Activated CD4-positive, alpha-beta T cell treated with anti-CD3 and anti-CD28 coated beads for 24 hours (primary cell): ENCODE measurements at places on chromosomes 5 and 9.

GRCh38 chr9:81771571-81771970 is 82.2 kb upstream of the TLE1 start:
- no peak for DNase-seq

DNA sequence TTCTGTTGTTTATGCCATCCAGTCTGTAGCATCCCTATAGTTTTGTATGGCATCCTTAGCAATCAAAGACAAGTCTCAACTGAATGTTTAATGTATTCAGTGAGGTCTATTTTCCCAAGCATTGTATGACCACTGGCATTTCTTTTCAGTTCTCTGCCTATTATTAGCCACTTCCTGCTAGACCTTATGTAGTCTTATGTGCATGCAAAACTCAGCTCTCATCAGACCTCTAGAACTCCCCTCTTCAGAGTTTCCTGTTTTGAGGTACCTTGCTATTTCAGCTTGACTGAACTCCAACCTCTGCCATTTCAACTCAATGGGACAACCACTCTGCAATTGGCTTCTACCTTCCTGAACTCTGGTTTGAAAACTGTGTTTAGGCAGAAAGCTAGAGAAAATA is 113.2 kb downstream of the SLC25A46 start:
- DNase-seq, result no peak

DNA sequence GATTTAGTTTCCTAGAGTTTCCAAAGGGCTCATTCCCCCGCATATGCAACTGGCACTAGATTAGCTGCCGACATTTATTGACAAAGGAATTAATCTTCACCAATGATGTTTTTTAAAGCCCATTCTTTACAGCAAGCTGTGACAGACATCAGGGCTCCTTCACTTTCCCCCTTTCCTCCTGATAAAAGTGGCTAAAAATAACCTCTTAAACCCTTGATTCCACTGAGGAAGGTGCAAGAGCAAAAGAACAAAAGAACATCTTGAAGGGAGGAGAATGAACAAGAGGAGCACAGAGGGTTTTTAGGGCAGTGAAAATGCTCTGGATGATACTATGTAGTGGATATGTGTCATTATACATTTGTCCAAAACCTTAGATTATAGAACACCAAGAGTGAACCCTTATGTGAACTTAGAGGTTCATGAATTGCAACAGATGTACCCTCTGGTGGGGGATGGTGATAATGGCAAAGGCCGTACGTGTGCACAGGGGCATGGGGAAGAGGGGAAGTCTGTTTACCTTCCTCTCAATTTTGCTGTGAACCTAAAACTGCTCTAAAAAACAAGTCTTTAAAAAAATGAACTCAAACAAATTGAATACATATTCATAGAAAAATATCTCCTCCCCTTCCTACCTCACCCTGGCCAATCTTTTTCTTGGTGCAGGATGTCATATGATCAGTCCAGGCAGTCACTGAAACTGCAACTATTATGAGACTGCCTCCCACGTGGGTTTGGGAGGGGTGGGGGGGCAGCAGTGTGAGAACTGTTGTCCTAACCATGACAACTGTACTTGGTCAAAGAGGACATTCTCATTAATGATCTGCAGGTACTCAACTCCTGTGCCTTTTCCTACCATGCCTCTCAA is 83.0 kb downstream of the MARCHF3 start:
- no peak for DNase-seq

- DNase-seq, result no peak
Observed at GRCh38 chr5:180628211-180628610, 21.2 kb downstream of the FLT4 start.

DNA sequence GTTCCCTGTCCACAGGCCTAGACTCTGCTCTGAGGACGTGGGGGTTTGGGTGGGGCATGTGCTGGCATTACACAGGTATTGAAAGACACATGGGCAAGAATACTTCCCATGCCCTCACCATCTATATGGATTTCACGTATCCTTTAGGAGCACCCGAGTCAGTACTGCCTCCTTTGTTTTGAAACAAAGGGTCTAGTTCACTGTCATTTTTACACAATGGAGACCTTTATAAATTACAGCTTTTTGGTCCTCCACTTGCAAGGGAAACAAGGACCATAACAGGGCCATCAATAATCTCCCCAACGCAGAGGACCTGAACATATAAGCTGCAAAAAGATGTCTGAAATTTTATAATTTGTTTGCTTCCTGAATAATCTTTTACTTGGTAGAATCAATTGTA is 24.9 kb upstream of the CRHBP start:
- no peak for DNase-seq

- DNase-seq, result no peak
Observed at GRCh38 chr5:138610415-138610917, 35.3 kb upstream of the HSPA9 start.

GRCh38 chr5:137205231-137206027 is 293.7 kb downstream of the SPOCK1 start:
- no peak for DNase-seq

- DNase-seq, result no peak
Observed at GRCh38 chr5:94501365-94501764, 117.0 kb downstream of the KIAA0825 start.

GRCh38 chr5:145449794-145450193 is 385.3 kb downstream of the PRELID2 start:
- no peak for DNase-seq

GRCh38 chr5:65047225-65047624 is 278.5 kb downstream of the CWC27 start:
- no peak for DNase-seq

GRCh38 chr5:113047234-113047633 is 70.6 kb downstream of the DCP2 start:
- no peak for DNase-seq

GRCh38 chr9:118446943-118447639 is 742.9 kb downstream of the TLR4 start:
- no peak for DNase-seq

DNA sequence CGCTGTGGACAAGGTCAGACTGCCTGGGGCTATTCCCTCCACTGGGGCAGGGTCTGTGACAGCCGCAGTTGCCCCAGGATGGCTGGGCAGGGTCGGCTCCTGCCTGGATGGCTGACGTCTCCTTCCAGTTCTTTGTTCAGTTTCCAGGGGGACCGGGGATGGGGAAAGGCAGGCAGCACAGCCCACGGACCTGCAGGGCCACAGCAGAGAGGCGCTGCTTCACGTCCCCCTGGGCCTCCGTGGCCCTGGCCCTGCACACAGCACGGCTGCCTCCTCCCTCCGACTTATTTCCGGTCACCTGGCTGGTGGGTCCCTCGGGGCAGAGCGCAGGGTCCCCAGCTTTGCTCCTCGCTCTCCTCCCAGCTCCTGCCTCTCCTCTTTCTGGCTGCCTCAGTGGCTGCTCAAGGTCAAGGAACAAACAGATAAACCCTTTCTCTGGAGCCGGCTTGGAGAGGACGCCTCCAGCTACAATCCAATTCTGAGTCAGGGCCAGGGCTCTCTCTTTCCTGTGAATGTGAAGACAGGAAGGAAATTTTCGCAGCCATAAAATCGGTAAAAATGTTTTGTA is 169.7 kb downstream of the C9orf50 start:
- no peak for DNase-seq

GRCh38 chr9:20563917-20564316 is 58.4 kb downstream of the MLLT3 start:
- DNase-seq, result no peak

GRCh38 chr5:134511796-134512660 is 13.4 kb upstream of the JADE2 start:
- no peak for DNase-seq

- no peak for DNase-seq
Observed at GRCh38 chr9:95092262-95093072, 225.0 kb downstream of the FANCC start.

DNA sequence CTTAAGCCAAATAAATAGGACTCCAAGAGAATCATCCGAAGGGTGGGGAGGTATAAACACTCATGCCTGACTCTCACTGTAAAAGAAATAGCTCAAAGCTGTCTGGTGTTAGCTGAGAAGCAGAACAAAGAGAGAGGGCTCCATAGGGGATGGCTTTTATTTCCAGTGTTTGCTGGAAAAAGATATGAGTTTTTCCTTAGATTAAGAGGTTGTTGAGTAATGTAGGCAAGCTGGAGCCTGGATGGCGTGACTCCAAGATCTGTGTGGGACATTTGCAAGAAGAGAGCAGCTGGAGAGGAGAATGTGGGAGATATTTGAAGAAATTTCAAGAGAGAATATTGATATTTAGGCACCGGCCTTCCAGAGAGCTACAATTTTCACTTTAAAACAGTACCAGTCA is 793.7 kb upstream of the RGMB start:
- DNase-seq, result no peak

DNA sequence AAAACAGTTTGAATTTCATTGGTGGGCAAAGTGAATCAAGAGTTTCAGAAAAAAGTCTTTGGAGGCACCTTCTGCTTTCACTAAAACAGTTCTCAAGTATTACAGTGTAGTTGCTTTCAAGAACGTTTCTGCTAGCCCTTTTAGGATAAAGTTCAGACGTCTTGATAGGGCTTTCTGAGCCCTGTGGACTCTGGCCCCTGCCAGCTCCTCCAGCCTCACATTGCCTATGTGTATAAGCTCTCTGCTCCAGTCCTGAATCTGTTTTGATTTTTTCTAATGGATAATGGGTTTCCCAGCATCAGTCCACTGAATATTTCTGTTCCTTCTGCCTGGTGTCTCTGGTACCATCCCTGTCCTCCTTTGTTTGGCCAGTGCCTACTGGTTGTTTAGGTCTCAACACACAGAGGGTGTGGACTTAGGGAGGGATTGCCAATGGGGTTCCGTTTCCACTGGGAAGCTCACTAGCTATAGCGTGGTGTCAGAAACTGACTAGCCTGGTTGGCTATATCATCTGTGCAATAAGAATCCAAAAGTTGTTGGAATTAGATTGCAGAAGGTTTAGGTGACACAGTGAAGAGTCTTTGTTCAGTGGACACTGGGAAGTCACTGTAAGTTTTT is 26.4 kb downstream of the ARHGAP26 start:
- no peak for DNase-seq

DNA sequence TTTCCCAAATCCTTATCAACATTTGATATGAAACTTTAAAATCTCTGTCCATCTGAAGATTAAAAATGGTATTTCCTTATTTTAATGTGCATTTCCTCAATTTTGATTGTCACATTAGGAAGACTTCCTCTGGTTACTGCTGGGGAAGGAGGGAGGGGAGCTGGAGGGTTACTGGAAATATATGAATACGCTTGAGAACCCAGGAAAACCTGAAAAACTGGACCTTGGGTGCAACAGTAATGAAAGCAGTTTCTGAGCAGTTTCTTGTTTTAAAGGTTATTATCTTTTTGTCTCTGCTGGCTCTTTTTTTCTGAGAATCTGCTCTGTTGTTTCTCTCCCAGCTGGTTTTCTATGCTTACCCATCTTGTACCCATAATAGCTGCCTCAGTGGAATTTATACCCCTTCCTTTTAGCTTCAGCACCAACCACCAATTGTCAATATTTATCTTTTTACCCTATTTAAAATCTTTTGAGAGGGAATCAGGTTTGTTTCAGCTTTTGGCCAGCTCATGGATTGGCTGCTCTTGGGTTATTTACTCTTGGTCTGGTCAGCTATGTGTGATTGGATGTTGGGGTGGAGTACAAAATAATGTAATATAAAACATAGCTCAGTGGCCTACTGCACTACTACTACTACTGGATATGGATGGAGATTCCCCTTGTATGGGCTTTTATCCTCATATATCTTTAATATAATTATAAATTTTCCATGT is 67.4 kb downstream of the UNC13B start:
- no peak for DNase-seq

GRCh38 chr5:60295423-60295822 is 401.9 kb upstream of the PDE4D start:
- DNase-seq, result no peak

- DNase-seq, result no peak
Observed at GRCh38 chr5:77294185-77294584, 83.7 kb downstream of the PDE8B start.

DNA sequence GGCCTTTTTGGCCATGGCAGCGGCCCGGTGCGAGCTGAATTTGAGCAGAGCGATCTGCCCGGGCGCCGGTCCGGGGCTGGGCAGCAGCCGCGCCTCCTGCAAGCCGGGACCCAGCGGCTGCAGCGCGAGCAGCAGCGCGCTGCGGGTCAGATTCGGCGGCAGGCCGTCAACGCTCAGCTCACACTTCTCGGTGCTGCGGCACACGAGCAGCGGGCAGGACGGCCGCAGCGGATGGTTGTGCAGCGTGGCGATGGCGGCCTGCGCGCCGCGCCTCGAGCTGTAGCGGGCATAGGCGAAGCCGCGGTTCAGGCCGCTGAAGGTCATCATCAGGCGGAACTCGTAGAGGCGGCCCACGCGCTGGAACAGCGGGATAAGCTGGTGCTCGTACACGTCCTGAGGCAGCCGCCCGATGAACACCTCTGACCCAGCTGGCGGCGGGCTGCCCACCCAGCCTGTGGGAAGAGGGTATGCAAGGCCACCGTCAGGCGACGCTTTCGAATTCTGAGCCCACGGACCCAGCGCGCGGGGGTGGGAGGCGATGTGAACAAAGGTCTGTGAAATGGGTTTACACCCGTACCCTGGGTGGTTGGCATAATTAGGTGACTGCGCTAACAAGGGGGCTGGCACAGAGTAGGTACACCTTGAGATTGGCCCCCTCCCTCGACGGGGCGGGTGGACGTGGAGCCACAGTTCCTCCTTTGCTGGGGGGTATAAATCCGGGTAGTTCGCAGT is 755 bp downstream of the DND1 start:
- DNase-seq, result no peak

DNA sequence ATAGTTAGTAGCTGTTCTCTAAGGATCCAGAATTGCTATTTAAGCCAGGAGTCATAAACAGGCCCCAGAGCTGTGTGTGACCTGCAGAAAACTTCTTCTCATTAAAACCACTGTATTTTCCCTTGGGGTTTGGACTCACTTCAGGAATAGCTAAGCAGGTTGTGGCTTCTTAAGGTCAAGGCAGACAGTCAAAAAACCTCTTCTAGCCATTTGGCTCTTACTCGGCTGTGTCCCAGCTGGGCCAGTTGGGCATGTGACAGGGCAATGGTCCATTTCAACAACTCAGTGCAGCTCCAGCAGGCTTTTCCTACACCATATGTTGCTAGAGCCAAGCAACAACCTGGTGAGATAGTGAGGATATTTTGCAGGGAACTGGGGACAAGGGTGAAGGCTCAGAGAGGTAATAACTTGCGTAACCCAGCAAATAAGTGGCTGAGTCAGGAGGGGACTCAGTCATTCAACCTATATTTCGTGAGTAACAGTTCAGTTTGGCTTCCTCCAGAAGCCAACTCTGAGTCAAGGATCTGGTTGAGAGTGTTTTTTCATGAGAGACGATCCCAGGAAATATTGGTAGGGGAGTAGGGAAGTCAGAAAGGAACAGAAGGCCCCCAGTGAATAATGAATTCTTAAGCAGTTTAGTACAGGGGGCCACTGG is 115.4 kb upstream of the PPP2R2B start:
- no peak for DNase-seq

DNA sequence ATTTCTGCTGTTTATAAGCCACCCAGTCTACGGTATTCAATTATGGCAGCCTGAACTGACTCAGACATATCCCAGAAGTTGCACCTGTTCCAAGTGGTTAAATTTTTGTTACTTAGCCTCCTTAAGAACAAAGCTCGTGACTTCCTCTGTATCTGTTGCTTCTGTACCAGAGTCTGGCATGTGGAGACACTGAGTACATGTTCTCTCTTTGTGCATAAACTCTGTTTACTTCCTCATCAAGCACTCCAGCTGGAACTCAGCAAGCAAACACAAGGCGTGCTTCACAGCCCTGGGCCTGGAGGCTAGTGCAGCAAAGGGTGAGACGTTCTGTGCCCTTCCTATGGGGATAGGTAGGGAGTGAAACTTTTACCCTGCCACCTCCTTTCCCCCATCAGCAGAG is 19.0 kb downstream of the C9orf152 start:
- DNase-seq, result no peak
